ENCODE measurements at places on chromosomes 4 and X.

- no peak for DNase-seq
These were observed 22.8 kb downstream of the GPRIN3 start for GRCh38 chr4:89284828-89285227.

GRCh38 chr4:2728806-2729532 is 27.2 kb downstream of the TNIP2 start:
- no peak for DNase-seq

- DNase-seq, result no peak
These were observed 1.1 kb downstream of the CFAP99 start for GRCh38 chr4:2419814-2420213.

DNA sequence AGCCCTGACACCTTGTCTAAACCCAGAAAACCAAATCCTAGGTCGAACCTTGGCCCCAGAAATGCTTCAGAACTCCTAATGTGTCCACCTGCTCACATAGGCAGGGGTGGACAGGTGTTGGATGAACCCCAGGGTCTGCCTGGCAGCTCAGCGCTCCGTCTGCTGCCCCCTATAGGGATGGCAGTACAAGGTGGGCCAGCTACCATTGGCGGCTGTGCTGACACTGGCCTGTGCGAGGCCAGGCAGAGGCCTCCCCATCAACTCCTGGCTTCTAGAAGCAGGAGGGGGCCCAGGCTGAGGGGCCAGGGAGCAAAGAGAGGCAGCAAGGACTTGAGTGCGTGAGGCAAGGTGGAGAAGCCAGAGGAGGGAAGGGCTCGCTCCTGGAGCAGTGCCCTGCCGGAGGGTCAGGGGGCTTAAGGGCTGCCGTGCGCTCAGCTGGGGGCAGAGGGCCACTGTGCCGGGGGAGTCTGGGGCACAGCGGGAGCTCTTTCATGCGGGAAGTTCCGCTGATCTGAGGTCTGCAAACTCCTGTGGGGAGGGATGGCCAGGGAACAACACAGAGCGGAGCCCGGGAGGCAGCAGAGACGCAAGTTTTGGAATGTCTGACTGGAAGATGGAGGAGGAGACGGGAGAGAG is 20.6 kb downstream of the CCNQ start:
- no peak for DNase-seq

DNA sequence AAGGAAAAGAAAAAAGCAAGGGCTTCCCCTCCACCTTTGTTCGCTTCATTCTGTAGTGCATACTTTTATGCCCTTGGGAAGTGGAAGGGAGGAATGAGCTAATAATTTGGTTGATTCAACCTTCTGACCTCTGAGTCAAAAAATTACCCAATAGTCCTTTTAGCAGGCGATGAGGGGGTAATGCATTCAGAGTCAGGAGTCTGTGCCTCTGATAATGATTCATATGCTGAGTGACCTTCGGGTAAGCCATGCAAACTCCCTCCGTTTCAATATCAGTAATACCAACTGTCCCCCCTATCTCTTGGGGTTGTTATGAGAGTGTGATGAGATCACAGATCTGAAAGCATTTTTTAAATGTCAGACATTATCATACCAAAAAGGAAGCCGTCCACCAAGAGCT is 41.6 kb upstream of the ACSL4 start:
- DNase-seq, result no peak

- no peak for DNase-seq
These were observed 323.2 kb downstream of the RAB28 start for GRCh38 chr4:13160920-13161319.

GRCh38 chr4:15963001-15963451 is at the start of gene FGFBP2:
FGFBP2 (minus strand) TSS chr4:15963175; CDS start chr4:15963129, 46 bp downstream.
- peak; percentile 60 for DNase-seq

DNA sequence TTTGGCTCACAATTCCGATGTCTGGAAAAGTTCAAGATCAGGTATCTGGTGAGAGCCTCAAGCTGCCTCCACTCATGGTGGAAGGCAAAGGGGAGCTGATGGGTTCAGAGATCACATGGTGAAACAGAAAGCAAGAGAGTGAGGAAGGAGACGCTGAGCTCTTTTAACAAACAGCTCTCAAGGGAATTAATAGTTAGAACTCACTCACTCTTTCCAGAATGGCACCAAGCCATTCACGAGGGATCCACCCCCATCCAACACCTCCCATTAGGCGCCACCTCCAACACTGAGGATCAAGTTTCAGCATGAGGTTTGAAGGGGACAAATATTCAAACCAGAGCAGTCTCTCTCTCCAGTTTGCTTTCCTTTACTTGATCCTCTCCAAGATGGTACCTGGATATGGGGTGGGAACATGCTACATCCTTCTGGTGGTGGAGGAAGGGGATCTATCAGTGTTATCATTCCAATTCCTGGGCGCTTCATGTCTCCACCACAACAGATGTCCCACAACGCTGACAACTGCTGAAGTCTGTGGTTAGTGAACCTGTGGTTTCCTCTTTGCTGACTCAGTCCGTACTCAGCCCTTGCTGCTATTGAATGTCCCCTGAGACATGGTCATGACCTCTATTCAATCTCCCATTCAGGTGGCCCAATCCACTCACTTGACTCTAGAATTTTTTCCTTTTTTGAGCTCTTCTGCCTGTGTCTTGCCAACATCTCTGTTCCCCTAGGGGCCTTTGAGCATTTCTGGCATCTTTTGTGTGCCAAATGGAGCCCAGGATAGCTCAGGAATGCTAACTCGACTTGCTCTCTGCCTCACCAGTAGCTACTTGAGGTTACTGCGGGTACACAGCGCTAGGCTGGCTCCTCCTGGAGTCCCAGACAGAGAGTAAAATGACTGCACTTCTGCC is 395.2 kb downstream of the MID1IP1 start:
- peak; percentile 44 for DNase-seq

All from HT-29 (cell line).